Tibial nerve (tissue), 4 donors: ENCODE measurements at places on chromosomes 7 and 10. TPM values are rescaled to one million over a fixed set of nuclear protein-coding genes. Genes with fewer than 3 reads are reported as not detected.

DNA sequence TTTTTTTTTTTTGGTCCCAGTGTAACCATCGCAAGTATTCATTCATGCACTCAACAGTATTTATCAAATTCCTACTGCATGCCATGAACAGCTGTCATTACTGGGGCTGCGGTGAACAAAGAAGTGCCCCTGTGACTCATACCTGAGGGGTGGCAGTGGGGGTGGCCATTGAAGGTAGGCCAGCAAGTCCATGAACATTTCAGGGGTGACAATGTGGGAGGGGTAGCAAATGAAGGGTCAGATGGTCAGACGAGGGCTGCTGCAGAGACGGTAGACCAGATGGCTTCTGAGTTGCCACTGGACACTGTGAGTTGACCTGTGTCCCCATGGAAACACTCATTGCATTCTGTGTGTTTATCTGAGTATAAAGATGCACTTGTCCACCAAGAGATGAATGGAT is 92.5 kb upstream of the PITRM1 start:
- no peak overlapping the region for H3K27ac ChIP-seq
- H3K4me1 ChIP-seq, result no peaks in the 10 kb centered on the region
- DNase-seq, result no peak

GRCh38 chr10:49108656-49109055 is 6.7 kb downstream of the VSTM4 start:
- DNase-seq, result no peak
- H3K27me3 ChIP-seq, result no peaks in the 10 kb centered on the region
- H3K4me3 ChIP-seq, result no peak overlapping the region
- H3K36me3 ChIP-seq, result no peaks in the 10 kb centered on the region
- H3K27ac ChIP-seq, result no peak overlapping the region

DNA sequence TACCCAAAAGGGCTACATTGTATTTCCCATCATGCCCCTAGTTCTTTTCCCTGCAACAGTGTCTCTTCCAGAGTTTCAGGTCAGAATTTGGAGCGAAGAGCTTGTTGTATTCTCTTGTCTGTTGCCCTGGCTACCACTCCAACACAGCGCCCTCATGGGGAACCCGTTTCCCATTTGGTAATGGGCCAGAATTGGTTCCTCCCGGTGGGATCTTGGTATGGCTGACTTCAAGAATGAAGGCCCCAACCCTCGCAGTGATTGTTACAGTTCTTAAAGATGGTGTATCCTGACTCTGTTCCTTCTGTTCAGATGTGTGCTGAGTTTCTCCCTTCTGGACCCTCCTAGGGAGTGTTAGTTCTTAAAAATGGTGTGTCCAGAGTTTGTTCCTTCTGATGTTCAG is 110.5 kb upstream of the ZNF32 start:
- H3K36me3 ChIP-seq, result no peaks in the 10 kb centered on the region
- no peak for DNase-seq
- H3K4me1 ChIP-seq, result no peaks in the 10 kb centered on the region
- no peak overlapping the region for H3K27ac ChIP-seq
- H3K27me3 ChIP-seq, result no peaks in the 10 kb centered on the region
- H3K4me3 ChIP-seq, result no peak overlapping the region

GRCh38 chr7:128812514-128813168 is 17.6 kb upstream of the FLNC start:
- no peaks in the 10 kb centered on the region for H3K27me3 ChIP-seq
- H3K36me3 ChIP-seq, result no peaks in the 10 kb centered on the region
- no peaks in the 10 kb centered on the region for H3K4me1 ChIP-seq
- no peak overlapping the region for H3K4me3 ChIP-seq

DNA sequence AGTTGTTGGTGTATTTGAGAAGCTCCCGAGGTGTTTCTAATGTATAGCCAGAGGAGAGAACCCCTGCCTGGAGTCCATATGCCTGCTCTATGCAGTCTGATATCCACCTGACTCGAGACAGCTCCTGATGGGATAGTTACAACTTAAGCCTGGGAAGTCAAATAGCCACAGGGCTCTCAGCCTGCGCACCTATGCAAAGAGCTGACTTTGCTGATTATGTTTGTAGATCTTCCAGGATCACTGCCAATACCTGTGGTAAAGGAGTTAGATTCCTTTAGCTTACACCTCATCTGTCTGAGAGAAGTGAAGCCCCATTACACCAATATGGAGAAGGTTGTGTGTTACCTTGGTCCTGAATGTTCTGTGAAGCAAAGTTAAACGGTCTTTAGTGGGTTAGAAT is 1063.3 kb downstream of the NRG3 start:
- DNase-seq, result no peak
- H3K27me3 ChIP-seq, result no peaks in the 10 kb centered on the region
- H3K4me1 ChIP-seq, result no peaks in the 10 kb centered on the region

ATOH7 gene
- not detected for total RNA-seq

EBLN1 gene
- not detected for total RNA-seq

PODXL gene
- 33.0 TPM for total RNA-seq

RNF148 gene
- 0.87 TPM for total RNA-seq
